Endothelial cell (in vitro differentiated cells): ENCODE measurements at places on chromosomes 11 and 22.

DNA sequence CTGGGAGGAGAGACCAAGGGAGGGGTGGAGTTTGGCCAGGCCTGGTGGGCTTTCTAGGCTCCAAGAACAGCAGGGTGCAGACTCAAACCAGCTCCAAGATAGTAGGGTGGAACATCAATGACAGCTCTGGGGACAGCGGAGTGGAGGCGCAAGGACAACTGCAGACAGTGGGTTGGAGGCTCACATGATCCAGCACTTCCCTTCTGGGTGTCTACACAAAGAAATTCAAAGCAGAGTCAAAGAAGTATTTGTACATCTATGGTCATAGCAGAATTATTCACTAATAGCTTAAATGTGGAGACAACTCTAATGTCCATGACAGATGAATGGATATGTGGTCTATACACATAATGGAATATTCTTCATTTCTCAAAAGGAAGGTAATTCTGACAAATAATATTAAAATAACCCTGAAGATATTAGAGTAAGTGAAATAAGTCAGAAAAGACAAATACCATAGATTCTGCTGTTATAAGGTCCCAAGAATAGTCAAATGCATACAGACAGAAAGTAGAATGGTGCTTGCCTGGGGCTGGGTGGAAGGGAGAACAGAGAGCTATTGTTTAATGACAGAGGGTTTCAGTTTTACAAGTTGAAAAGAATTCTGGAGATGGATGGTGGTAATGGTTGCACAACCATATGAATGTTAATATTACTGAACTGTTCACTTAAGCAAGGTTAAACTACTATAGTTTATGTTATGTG is 5.5 kb upstream of the GAB4 start:
- DNase-seq, result no peak

DNA sequence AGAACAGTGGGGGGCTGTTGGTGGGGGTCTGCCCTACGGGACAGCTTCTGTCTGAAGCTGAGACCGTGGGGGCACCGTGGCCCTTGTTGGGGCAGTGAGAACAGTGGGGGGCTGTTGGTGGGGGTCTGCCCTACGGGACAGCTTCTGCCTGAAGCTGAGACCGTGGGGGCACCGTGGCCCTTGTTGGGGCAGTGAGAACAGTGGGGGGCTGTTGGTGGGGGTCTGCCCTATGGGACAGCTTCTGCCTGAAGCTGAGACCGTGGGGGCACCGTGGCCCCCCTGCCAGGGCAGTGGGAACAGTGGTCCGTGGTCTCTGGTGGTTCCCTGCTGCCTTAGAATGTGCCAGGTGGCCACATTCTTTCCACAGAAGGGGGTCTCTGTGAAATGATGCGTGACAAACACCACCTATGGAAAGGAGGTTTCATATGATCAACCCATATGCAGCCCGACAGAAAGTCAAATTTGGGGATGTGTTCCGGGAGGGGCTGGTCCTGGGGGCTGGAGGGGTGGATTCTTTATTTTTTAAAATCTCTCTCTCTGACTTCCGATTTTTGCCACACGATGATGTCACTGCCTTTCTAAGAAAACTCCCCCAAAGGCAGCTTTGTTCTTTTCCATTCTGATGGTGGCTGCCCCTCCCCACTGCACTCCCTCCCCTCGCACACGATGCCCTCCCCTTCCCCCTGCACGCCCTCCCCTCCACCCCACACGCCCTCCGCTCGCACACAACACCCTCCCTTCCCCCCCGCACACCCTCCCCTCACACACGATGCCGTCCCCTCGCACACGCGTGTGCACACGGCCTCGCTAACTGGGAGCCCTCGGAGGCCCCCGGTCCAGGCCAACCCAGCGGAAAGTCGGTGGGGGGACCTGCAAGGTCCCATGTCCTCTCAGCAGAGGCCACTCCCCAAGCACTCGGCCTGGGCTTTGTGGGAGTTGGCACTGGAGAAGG is 1186.5 kb downstream of the BRD1 start:
- no peak for DNase-seq

- no peak for DNase-seq
These were observed 92.9 kb downstream of the CHST1 start for GRCh38 chr11:45572354-45573123.

DNA sequence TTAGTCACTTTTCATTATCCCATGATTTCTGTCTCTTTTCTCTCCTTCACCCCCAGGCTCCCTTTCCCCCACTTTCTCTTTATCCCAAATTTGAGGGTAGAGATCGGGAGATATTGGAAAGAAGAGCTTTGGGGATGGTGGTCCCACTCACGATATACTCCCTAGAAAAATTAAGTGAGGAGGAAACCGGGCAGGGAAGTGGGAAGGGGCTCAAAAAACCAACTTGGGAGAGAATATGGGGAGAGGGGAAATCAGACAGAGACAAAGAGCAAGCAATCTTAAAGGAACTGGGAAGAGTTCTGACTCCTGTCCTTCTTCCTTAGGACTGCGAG is 941 bp upstream of the DCHS1 start:
- no peak for DNase-seq

GRCh38 chr11:296171-297050 is 2.9 kb downstream of the IFITM5 start:
- DNase-seq, result no peak

DNA sequence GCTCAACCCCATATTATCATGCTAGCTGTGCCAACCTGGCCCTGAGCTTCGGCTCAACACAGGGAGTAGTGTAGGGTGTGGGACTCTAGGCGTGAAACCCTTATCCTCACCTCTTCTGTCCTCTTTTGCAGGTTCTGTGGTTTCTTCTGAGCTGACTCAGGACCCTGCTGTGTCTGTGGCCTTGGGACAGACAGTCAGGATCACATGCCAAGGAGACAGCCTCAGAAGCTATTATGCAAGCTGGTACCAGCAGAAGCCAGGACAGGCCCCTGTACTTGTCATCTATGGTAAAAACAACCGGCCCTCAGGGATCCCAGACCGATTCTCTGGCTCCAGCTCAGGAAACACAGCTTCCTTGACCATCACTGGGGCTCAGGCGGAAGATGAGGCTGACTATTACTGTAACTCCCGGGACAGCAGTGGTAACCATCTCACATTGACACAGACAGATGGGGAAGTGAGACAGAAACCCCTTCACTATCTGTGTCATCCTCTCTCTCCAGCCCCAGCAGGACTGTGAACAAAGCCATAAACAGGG is 76.4 kb downstream of the GGTLC2 start:
- no peak for DNase-seq

- DNase-seq, result no peak
These were observed 2.0 kb downstream of the CYTH4 start for GRCh38 chr22:37284126-37284804.

DNA sequence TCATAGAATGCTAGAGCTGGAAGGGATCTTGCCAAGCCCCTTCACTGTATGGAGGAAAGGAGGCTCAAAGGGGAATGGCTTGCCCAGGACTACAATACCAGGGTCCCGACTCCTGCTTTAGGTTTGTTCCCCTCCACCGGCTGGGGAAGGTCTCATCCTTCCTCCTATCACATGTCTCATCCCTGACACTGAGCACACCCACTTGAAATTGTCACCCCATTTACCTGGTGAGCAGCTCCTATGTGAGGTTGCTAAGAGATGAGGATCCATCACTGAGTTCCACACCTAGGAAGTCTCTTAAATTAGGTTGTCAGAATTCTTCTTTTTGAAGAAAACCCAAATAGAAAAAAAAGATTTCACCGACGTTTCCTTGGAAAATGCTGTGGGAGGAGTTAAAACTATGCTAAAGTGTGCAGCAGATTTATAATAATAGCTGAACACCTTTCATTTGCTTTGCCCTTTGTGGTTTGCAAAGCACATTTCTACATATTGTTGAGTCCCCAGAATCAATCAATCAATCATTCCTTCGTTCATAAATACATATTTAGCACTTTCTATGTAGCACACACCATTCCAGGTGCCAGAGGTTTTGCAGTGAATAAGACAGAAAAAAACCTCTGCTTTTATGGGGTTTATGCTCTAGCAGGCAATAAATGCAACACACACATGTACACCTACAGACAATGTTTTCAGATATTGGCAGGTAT is 91.7 kb downstream of the TENM4 start:
- no peak for DNase-seq

GRCh38 chr22:23829845-23830372 is 8.9 kb downstream of the DERL3 start:
- DNase-seq, result no peak

GRCh38 chr11:118640332-118641154 is 33.1 kb downstream of the PHLDB1 start:
- DNase-seq, result no peak

DNA sequence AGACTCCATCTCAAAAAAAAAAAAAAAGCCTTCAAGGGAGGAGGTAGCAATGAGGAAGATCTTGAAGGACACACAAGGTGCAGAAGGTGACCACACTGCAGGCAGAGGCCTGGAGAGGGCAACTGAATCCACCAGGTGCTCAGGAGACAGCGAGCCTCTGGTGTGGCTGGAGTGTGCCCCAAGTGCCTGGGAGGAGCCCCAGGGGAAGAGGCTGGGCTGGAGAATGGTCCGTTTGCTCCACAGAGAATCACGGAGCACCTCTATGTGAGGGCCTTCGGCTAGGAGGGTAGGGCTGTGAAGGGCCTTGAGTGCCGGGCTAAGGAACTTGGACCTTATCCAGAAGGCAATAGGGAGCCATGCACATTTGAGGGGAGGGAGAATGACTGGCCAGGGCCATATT is 50.3 kb downstream of the ARRB1 start:
- no peak for DNase-seq

DNA sequence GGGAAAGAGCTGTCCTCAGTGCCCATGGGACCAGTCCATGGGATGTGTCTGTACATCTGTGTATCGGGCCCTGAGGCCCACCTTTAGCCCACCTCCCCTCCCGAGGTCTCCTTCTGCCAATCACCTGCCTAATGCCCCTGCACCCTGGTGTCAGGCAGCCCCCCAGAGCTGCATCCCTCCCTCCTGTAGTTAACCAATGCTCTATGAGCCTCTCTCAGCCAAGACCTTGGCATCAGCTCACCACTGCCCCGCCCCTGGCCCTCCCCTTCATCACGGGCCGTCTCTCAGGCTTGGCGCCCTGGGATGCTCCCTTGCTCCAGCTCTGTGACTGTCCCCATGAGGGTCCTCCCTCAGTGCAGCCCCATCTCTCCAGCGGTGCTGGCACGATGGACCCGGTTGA is 18.5 kb downstream of the MGAT3 start:
- DNase-seq, result no peak

DNA sequence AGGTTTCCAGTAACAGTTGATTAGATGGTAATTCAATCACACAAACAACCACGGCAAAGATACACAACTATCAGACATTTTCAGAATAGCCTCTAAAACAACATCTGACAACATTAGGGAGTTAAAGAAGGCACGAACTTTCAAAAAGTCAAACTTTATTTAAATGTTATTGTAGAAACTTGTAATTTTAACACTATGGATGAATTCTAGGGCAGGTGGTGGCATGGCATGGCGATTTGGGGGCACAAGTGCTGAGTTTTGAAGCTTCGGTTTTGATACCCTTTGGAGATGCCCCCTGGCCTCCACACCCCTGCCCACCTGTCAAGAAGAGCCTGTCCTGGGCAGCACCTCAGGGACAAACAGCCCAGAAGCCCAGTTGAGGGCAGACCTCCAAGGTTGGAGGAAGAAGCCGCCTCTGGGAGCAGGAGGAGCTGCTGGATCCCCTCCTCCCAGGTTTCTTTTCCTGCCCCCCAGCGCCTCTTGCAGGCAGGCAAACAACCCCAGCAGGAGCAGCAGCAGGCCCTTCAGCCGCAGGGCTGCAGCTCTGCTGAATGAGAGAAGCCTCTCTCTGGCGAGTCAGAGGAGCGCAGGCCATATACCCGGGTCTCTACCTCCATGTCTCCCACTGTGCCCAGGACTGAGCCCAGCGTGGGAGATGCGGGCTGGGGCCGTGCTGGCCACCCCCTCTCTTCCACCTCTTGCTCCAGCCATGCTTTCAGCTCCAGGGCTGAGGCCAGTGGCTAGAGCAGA is 102.1 kb upstream of the IGLL5 start:
- DNase-seq, result no peak

- DNase-seq, result no peak
These were observed 21.8 kb upstream of the SLC5A12 start for GRCh38 chr11:26743622-26744021.

DNA sequence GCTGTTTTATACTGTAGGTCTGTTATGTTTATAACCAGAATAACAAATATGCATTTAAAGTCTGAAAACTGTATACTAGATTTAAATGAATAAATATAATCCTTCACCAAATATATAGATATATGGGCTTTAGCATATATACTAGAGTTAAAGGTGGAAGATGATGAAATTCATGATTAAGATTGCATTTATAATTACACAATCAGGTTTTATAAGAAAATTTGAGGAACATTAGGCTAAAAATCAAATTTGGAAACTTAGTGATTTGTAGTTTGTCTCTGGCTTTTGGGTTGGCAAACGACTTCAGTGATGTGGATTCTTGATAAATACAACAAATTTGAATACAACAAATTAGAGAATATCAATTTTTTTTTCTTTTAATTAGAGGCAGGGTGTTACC is 10.0 kb downstream of the BCL2L13 start:
- DNase-seq, result no peak

DNA sequence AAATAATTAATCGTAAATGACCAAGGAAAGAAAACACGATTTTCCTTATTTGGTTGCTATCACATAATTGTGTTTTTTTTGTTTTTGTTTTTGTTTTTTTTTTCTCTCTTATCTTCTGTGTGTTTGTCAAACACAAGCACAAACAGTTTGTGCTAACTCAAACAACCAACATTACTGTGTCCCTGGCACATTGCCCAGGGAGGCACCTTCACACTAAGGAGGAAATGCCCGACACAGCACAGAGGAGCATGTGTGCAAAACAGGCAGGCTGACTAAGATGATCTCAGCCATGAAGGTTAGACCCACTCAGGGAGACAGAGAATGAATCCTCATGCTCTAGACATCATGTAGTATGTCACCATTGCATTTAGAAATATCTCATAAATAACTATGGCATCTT is 130.1 kb downstream of the SOX6 start:
- DNase-seq, result no peak

DNA sequence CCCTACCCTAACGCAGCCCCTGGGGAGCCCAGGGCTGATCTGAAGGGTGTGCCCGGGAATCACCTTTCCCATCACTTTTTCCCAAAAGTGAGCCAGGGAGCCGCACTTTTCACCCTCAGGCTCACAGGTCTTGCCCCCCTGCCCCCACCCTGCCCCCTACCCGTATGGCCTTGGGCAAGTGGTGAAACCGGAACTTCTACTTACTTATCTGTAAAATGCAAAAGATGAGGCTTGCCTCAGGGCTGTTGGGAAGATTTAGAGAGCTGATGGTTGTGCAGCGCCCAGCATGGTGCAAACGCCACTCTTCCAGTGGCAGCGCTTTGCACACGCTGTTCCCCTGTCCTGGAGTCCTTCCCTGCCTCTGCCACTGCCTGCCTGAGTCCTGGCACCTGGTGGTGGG is 8.0 kb downstream of the SYT12 start:
- DNase-seq, result no peak

- DNase-seq, result no peak
These were observed 2.7 kb upstream of the HBG2 start for GRCh38 chr11:5257296-5257695.
